ENCODE measurements at places on chromosomes 11 and 22. TPM values are rescaled to one million over a fixed set of nuclear protein-coding genes. Genes with fewer than 3 reads are reported as not detected.

DNA sequence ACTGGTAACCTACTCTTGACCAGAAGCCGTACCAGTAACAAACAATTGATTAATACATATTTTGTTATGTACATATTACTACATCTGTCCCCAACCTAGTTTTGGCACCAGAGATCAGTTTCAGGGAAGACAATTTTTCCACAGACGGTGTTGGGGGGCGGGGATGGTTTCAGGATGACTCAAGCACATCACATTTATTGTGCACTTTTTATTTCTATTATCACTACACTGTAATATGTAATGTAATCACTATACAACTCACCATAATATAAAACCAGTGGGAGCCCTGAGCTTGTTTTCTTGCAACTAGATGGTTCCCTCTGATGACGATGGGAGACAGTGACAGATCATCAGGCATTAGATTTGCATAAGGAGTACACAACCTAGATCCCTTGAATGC lies 15.5 kb downstream of the DGCR8 start:
- DNase-seq, result no peak
- H3K36me3 ChIP-seq, result peaks cover 81% of the 10 kb centered on the region
- peaks cover 3% of the 10 kb centered on the region for H3K4me1 ChIP-seq
- no peaks in the 10 kb centered on the region for H3K27me3 ChIP-seq
- H3K27ac ChIP-seq, result no peak overlapping the region
- H3K4me3 ChIP-seq, result no peak overlapping the region

GRCh38 chr11:121659811-121660210 lies 207.0 kb upstream of the SORL1-AS1 start:
- peaks cover 2% of the 10 kb centered on the region for H3K27me3 ChIP-seq
- no peaks in the 10 kb centered on the region for H3K36me3 ChIP-seq
- H3K4me3 ChIP-seq, result no peak overlapping the region

GRCh38 chr11:66313321-66314185 lies 3.3 kb downstream of the CD248 start:
- DNase-seq, result peak; percentile 93
- H3K4me1 ChIP-seq, result peaks cover 58% of the 10 kb centered on the region
- H3K36me3 ChIP-seq, result no peaks in the 10 kb centered on the region
- peak overlapping the region; percentile 46 for H3K4me3 ChIP-seq
- H3K27ac ChIP-seq, result peak overlapping the region; percentile 97

DNA sequence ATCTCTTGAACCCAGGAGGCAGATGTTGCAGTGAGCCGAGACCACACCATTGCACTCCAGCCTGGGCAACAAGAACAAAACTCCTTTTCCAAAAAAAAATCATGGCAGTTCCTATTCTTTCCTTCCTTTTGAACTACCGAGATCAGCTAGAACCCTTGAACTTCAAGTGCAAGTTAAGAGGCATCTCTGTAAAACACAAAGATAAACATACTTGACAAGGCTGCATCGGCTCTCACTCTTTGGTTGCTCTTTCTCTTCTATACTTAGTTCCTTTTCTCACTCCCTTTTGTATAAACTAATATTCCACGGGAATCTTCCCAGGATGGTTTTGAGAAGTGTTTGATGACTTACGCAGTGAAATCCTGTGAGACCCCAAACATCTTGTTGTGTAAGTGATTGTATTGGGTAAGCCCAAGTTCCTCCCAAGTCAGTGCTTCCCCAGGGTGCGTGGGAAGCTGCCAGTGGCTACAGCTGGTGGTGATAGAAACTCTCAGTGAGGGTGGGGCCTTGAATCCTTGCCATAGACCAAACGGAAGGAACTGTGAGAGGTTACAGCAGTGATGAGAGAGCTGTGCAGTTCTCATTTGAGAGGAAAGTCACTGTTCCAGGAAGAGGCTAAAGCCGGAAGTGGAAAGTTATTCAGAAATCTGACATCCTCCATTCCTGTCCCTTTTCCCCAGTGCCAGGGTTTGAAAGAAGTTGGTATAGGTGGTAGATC lies 24.1 kb upstream of the CDC42EP2 start:
- peak; percentile 99 for DNase-seq
- peaks cover 73% of the 10 kb centered on the region for H3K4me1 ChIP-seq
- H3K36me3 ChIP-seq, result peaks cover 21% of the 10 kb centered on the region

SIRT3 gene
- total RNA-seq, result 13.7 TPM

BATF2 gene
- 0.62 TPM for total RNA-seq

ASRGL1 gene
- 2.5 TPM for total RNA-seq

CHRNA10 gene
- 0.71 TPM for total RNA-seq

HEPHL1 gene
- total RNA-seq, result not detected

SLC29A2 gene
- 10.1 TPM for total RNA-seq
